HT-29 (cell line): ENCODE measurements at places on chromosomes 5 and 9. TPM values are rescaled to one million over a fixed set of nuclear protein-coding genes. Genes with fewer than 3 reads are reported as not detected.

ACOT12 gene
- not detected in 2 replicates for total RNA-seq

CER1 gene
- total RNA-seq: not detected in 2 replicates

FLT4 gene
- 0.31 TPM in 1 of 2 replicates, not detected in the other for total RNA-seq

STKLD1 gene
- not detected in 2 replicates for total RNA-seq

LMX1B gene
- total RNA-seq: not detected in 2 replicates

SNX2 gene
- total RNA-seq: 18.2 and 22.0 TPM in 2 replicates

- DNase-seq: no peak
These were observed 76.7 kb upstream of the IL6ST start for GRCh38 chr5:56071470-56071869.

GRCh38 chr5:68464424-68464823, 248.9 kb downstream of the PIK3R1 start:
- DNase-seq: no peak

- DNase-seq: no peak
These were observed 97.4 kb downstream of the HINT1 start for GRCh38 chr5:131067636-131068035.

GRCh38 chr5:128844354-128844923, 120.8 kb upstream of the SLC27A6 start:
- DNase-seq: peak; percentile 56

GRCh38 chr5:9545136-9545991, 511 bp downstream of the SEMA5A start:
- DNase-seq: no peak

DNA sequence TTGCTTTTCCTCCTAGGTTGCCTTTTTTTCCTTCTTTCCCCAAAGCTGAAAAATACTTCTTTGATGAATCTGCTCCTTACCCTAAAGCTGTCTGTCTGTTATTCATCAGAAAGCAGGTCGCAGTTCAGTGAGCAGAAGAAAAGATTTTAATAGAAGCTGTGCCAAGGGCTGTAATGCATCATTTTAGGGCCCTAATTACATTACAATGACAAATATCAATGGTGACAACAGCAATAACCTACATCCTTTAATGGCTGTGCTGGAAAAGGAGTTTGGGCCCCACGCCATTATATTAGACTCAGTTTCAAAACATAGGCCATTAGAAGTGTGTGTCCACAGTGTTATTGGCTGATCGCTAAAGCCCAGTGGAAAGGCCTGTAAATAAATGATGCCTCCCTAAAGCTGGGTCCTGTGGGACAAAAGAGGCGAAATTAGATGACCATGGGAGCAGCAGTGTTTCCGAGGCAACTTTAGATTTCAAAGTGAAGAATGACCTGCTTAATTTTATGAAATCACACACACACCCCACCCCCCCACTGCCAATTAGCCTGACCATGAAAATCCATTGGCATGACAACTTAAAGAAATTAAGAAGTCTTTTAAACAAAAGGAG, 38.4 kb downstream of the TLE4 start:
- DNase-seq: no peak

DNA sequence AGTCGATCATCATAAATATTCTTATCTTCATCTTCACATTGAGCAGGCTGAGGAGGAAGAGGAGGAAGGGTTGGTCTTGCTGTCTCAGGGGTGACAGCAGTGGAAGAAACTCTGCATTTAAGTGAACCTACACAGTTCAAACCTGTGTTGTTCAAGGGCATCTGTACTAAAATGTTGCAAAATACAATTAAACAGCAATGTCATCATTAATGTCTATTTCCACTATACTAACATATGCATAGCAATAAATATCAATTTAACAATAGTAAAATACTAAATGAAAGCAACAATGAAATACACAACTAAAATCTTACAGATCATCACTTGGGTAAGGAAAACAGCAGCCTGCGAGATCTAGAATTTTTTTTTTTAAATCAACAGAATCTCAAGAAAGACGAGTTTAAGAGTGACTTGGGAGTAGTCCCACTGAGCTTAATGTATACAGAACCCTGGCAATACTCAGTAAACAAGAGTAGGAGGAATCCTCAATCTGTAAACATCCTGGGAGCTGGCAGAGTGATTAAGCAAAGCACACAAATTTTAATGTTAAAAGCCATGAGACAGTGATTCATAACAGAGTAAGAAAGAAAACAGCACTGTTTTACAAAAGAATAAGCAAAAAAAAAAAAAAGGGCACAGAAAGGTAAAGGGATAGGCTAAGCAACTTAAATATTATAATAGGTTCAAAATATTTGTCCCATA, 10.0 kb downstream of the HOMER1 start:
- DNase-seq: no peak

- no peak for DNase-seq
These were observed 115.3 kb downstream of the MACIR start for GRCh38 chr5:103373597-103374472.

- no peak for DNase-seq
These were observed 93.3 kb downstream of the PPARGC1B start for GRCh38 chr5:149823375-149823774.

- DNase-seq: peak; percentile 33
These were observed 161.3 kb upstream of the DAPK1 start for GRCh38 chr9:87336407-87336806.

DNA sequence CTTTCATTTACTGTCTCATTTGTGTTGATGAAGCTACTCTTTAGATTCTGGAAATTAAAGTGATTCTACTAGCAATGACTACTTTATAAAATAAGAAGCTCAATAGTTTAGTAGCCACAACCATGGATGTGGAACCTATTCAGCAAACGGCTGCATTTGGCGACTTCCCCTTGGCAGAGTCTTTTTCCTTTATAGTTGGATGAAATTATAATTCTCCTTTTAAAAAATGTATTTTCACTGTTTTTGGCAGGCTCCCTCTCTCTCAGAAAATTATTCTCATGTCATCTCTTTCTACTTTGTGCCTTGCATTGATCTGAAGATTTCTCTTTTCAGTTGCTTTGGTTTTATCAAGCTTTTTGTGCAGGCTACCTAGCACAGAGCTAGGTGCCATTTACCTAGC, 50.6 kb upstream of the KCNN2 start:
- DNase-seq: no peak

DNA sequence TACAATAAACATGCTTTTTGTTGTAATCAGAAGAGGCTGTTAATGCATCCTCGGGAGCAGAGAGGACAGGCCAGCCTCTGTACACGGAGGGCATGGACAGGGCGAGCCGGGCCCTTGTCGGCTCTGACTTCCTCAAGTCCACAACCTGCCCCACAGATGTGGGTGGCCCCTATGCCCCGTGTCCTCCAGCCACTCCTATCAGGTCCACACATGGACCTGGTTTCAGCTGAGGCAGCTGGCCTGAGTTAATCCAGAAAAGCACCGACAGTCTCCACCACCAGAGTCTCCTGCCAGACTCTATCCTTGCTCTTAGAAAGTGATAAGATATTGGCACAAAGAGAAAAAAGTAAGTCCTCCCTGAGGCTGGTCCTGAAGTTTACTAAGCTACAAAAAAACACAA, 52.4 kb upstream of the PHYKPL start:
- no peak for DNase-seq

GRCh38 chr5:112685931-112686330, 51.8 kb upstream of the APC start:
- no peak for DNase-seq

GRCh38 chr5:122492675-122493074, 180.6 kb downstream of the SNCAIP start:
- DNase-seq: peak; percentile 65

DNA sequence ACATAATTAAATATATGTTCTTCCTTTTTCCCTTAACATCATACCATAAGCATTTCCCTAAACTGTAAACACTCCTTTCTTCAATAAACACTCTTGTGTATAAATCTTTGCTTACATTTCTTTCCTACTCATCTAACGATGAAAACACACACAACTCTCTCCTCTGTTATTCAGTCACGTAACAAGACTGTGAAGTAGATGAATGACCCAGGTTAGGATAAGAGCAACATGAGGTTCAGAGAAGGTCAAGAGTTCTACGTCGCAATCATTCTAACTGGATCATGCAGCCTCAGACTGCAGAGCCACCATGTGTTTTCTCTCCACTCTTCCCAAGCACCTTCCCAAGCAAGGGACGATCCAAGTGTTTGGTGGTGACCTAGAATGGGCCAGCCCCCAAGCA, 70.5 kb upstream of the SPTLC1 start:
- no peak for DNase-seq

DNA sequence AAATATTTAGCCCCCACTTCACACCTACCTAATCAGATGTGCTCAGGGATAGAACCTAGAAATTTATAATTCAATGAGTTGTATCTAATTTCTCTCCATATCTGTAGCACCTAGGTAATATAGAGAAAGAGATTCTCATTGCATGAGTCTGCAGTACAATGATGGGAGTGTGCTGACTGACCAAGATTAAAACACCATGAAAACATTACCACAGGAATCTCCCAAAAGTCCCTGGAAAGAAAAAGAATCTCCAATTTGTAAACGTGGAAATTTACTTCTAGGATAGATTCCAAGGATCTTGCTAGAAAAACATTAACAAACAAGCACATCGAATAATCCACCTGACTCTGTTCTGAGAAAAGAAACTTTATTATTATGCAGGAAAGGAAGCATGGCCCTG, 45.0 kb upstream of the DMRTA1 start:
- no peak for DNase-seq

DNA sequence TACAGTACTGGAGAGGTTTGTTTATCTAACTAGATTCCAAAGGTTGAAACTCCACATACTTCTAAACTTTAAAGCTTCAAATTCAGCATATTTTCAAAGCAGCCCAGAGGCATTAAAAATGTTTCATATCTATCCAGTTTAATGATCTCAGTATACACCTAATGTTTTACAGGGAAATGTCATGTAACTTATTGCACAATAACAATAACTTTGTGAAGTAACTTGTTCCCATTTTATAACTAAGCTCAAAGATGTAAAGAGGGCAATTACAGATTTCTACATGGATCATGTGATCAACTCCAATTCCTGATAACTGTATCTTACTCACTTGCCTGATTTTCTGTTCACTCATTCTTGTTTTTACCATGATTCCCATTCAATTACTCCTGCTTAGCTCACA, 610.0 kb downstream of the TAF11L14 start:
- DNase-seq: no peak

GRCh38 chr5:111345731-111346130, 121.5 kb downstream of the CAMK4 start:
- no peak for DNase-seq

DNA sequence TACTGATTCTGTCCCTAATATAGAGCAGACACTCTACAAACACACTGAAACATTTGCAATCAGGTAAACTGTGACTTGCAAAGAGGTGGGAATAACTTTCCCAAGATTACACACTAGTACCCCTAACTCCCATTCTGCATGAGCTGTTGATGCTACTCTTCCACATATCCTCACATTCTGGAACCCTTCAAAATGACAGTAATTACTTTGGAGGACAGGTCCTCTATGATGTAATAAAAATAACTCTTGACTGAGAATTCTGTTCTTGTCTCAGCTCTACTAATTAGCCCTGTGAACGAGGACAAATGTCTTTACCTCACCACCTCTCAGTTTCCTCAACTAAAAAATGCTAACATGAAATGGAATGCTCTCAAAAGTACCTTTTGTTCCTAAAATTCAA, 49.5 kb upstream of the JMY start:
- no peak for DNase-seq

DNA sequence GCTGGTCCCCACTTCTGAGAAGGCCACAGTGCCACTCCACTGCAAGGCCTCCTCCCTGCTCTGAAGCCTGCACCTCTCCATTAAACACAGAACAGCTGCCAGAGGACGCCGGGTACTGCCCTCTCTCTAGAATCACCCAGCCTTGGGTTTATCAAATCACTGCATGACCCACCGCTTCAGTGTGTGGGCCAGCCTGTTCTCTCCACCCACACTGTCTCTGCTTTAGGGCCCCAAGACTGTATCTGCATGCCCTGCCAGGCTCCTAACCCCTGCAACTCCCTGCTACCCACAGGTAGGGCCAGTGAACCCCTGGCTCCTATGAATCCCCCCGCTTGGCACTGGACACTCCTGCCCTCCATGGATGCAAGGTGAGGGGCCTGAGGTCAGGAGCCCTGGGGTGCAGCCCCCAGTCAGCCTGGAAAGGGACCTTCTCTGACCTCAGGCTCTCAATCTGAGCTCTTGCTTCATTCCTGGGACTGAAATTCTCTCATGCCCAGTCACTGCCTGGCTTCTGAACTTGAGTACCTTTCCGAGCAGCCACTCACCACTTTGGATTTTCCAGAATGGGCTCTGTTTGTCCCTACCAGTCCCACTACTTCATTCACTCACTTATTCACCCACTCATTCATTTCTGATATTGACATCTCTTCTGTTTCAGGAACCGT, 206.3 kb downstream of the GABBR2 start:
- no peak for DNase-seq

- no peak for DNase-seq
These were observed 168.6 kb downstream of the MPDZ start for GRCh38 chr9:13110766-13111417.

DNA sequence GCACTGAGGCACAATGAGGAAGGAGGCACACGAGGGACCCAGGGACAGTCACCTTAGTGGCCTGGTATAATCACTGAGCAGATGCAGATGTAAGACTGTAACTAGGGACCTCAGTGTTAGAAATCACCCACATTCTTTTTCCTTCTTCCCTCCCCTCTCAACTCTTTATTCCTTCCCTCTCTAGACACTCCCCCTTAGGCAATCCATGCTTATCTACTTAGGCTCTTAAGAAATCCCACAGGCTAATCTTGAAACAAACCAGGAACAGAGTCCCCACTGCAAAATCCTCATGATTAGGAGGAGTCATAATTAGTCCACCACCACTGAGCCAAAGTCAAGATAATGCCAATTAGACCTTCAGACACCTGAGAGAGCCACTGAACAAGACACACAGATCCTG, 84.7 kb downstream of the ELAVL2 start:
- DNase-seq: no peak

DNA sequence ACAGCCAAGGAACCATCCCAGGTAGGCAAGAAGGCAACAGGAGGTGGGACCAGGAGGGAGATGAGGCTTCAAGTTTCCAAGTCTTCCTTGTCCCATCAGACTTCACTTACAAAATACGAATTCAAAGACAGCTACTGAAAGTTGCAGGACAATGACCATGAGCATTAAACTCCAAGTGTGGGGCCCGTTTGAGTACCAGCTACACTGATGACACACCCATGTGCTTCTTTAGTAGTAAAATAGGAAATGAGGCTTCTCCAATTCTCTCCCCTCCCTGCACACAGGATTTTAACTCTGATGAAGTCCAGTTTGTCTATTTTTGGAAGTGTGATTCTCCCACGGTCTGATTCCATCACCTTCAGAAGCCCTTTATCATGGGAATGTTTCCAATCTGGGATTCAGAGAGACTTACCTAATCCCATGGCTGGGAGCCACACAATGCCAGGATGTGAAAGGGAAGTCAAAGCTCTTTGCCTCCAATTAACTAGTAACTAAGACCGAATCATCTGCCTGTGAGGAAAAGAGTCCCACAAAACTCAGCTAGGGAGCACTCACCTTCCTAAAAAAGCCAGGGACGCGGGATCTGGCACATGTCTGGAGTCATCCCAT, 222.8 kb upstream of the MSX2 start:
- DNase-seq: no peak

- no peak for DNase-seq
These were observed 36.2 kb downstream of the VAV2 start for GRCh38 chr9:133955821-133956411.

GRCh38 chr5:73542020-73542419, 23.4 kb downstream of the ANKRA2 start:
- DNase-seq: peak; percentile 62
